Fibroblast of the aortic adventitia (primary cell): ENCODE measurements at places on chromosomes 11 and 22. TPM values are rescaled to one million over a fixed set of nuclear protein-coding genes. Genes with fewer than 3 reads are reported as not detected.

The OR6X1 gene
- total RNA-seq, result not detected in 2 replicates

The OR51I1 gene
- 0.09 TPM in 1 of 2 replicates, not detected in the other for total RNA-seq

The MYEOV gene
- 7.0 TPM in 1 of 2 replicates, not detected in the other for total RNA-seq

The ASRGL1 gene
- 0.18 and 0.98 TPM in 2 replicates for total RNA-seq

The SCGB2A2 gene
- total RNA-seq, result not detected in 2 replicates

The TMA7B gene
- not detected in 2 replicates for total RNA-seq

The FERMT3 gene
- 7.0 and 7.2 TPM in 2 replicates for total RNA-seq

The MAPK8IP2 gene
- total RNA-seq, result 0.27 and 1.1 TPM in 2 replicates

DNA sequence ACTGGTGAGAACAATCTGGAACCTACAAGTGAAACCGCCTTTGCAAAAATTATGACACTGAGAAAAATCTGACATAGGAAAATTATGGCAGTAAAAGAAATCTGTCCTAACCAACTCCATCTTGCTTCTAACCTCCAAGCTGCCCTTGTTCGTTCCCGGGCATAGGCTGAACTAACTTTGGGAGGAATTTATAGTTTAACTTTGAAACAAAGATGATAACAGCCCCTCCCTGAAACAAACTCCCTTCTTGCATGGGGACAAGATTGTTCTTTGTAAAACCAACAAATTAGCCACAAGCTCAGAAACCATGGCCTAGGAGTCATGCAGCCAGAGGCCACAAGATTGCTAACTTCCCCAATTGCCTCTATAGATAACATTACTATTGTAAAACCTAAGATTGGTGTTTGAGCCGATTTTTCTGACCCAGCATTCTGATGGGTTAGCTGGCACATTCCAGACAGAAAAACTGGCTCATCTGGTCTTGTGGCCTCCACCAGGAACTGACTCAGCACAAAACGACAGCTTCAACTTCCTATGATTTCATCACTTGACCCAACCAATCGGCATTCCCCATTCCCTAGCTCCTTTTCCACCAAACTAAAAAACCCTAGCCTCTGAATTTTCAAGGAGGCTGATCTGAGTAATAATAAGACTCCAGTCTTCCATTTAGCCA lies 3.6 kb upstream of the CCDC81 start:
- peak; percentile 66 for DNase-seq

DNA sequence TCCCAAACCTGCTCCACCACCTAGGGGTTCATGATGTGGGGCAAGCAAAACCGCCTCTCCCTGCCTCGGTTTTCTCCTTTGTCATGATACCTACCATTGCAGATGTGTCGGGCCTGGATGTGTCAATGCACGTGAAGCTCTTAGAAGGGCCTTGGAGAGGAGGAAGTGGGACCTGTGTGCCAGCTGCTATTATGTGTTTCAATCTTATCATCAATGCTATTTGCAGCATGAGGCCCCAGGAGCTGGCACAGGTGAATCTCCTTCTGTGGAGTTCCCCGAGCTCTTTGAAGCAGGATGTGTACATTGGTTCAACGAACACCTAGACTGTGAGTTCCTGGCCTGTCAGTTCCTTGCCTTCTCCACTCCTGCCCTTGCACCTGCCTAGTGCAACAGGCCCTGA lies 331.6 kb downstream of the CTTN start:
- DNase-seq, result no peak

- DNase-seq, result no peak
Observed at GRCh38 chr22:44330744-44331660, 18.3 kb upstream of the SHISAL1 start.

GRCh38 chr11:5603326-5603725 lies 6.9 kb downstream of the TRIM6 start:
- no peak for DNase-seq

DNA sequence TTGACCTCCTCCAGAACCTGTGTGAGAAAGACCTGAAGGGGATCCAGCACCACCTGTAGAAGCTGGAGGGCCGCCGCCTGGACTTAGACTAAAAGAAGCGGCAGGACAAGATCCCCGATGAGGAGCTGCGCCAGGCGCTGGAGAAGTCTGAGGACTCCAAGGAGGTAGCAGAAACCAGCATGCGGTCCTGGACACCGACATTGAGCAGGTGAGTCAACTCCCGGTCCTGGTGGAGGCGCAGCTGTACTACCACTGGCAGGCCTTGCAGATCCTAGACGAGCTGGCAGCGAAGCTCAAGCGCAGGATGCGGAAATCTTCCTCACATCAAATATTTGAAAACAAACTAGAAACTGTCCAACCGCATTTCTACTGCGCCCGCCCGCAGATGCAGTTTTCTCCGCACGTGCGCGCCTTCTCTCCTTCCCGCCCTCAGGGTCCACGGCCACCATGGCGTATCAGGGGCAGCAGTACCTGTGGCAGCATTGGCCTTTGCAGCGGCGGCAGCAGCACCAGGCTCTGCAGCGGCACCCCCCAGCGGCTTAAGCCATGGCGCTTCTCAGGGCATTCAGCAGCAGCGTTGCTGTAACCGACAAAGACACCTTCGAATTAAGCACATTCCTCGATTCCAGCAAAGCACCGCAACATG lies 10.2 kb downstream of the CLDN25 start:
- no peak for DNase-seq

GRCh38 chr11:86738568-86738967 lies 61.8 kb upstream of the PRSS23 start:
- no peak for DNase-seq

GRCh38 chr11:80031014-80031600 lies 590.3 kb upstream of the TENM4 start:
- no peak for DNase-seq

- no peak for DNase-seq
Observed at GRCh38 chr11:71075116-71075720, 177.2 kb downstream of the SHANK2 start.

- peak; percentile 73 for DNase-seq
Observed at GRCh38 chr11:64767344-64768299, 7.8 kb upstream of the PYGM start.
